ENCODE measurements at places on chromosomes 3 and 15. TPM values are rescaled to one million over a fixed set of nuclear protein-coding genes. Genes with fewer than 3 reads are reported as not detected.

EHD4 gene
- total RNA-seq = 15.9 TPM

MCTP2 gene
- total RNA-seq = 16.3 TPM

ADGRG7 gene
- total RNA-seq = not detected

LTF gene
- total RNA-seq = 0.72 TPM

ARGFX gene
- total RNA-seq = not detected

GOLGA6L7 gene
- total RNA-seq = not detected

TFRC gene
- total RNA-seq = 118 TPM

FBXO22 gene
- 27.4 TPM for total RNA-seq

GSK3B gene
- 79.9 TPM for total RNA-seq

ZNF619 gene
- total RNA-seq = 8.5 TPM

ABTB1 gene
- 17.7 TPM for total RNA-seq

GP5 gene
- 0.36 TPM for total RNA-seq

ANKRD34C gene
- total RNA-seq = not detected

PAQR9 gene
- total RNA-seq = not detected

ZSCAN29 gene
- 33.7 TPM for total RNA-seq

STAC gene
- 6.5 TPM for total RNA-seq

DPPA2 gene
- not detected for total RNA-seq

TRAT1 gene
- not detected for total RNA-seq

GPR156 gene
- 0.88 TPM for total RNA-seq

JAGN1 gene
- total RNA-seq = 21.8 TPM

GUCA1C gene
- total RNA-seq = not detected

KBTBD12 gene
- not detected for total RNA-seq

ERICH6 gene
- total RNA-seq = under 0.01 TPM

ZMYND10 gene
- total RNA-seq = 2.9 TPM

GLCE gene
- total RNA-seq = 14.8 TPM

SLC12A1 gene
- not detected for total RNA-seq

ONECUT1 gene
- total RNA-seq = not detected

NANOGP8 gene
- 1.2 TPM for total RNA-seq

WDR93 gene
- total RNA-seq = 0.36 TPM

TJP1 gene
- 74.3 TPM for total RNA-seq

CDHR4 gene
- not detected for total RNA-seq

IGSF11 gene
- under 0.01 TPM for total RNA-seq

TSC22D2 gene
- total RNA-seq = 15.3 TPM

SKOR1 gene
- total RNA-seq = 0.36 TPM

SELENOK gene
- total RNA-seq = 13.4 TPM

TNFAIP8L3 gene
- 11.2 TPM for total RNA-seq

THAP10 gene
- 1.1 TPM for total RNA-seq

FRMD5 gene
- total RNA-seq = 3.3 TPM

GAP43 gene
- total RNA-seq = 2.1 TPM

TMEM45A gene
- total RNA-seq = 41.0 TPM

TIMP4 gene
- total RNA-seq = 2.4 TPM

VILL gene
- 7.6 TPM for total RNA-seq

ACSBG1 gene
- under 0.01 TPM for total RNA-seq

SKIC8 gene
- total RNA-seq = 62.6 TPM

AMOTL2 gene
- total RNA-seq = 300 TPM

DAZL gene
- not detected for total RNA-seq

AHSG gene
- not detected for total RNA-seq

OTOL1 gene
- not detected for total RNA-seq

IQCF5 gene
- total RNA-seq = not detected

ENTPD3 gene
- 0.36 TPM for total RNA-seq

SLC38A3 gene
- total RNA-seq = 0.29 TPM

NLGN1 gene
- total RNA-seq = 7.7 TPM

KLHL6 gene
- under 0.01 TPM for total RNA-seq

CLDN16 gene
- total RNA-seq = under 0.01 TPM

GPR15 gene
- not detected for total RNA-seq

NUDT16 gene
- total RNA-seq = 10.1 TPM

HMG20A gene
- 33.0 TPM for total RNA-seq

Measured in osteoblast (primary cell).